ENCODE measurements at places on chromosomes 3 and 15.

- no peak for DNase-seq
Observed at GRCh38 chr15:85331655-85332285, 48.6 kb upstream of the AKAP13 start.

DNA sequence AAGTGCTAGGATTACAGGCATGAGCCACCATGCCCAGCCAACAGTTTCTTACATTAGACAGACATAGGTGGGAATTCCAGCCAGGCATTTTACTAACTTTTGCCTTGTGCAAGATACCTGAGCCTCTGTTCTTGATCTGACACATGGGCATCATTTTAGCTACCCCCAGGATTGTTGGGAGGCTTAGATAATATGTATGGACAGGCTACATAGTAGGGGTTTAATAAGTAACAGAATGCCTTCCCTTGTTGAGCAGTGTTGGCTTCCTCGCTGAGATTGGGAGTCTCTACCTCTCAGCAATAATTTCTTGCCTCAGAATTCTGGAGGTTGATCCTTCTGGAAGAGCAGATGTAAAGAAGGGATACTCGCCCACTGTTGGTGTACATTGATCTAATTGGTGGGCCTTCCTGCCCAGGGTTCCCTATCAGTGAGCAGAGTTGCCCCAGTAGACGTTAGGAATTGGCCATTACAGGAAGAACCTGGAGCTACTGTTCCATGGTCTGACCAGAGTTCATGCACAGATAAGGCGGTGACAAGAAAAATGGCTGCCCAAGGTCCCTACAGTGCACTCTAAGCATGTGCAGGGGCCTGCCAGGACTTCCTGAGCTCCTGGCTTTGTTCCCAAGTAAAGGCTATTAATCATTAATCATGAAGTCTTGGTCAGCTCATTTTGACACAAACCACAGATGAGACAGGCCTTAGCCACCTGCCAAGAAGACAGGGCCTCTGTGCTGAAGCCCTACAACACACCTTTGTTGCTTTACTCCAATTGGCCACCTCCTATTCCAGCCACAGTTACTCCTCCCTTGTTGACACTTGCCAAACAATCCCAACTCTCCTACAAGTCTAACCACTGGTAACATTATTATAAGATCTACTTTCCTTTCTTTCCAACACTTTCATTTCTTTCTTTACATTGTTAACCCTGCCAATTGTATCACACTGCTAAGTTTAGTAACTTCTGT is 5.0 kb upstream of the IL17RE start:
- no peak for DNase-seq

DNA sequence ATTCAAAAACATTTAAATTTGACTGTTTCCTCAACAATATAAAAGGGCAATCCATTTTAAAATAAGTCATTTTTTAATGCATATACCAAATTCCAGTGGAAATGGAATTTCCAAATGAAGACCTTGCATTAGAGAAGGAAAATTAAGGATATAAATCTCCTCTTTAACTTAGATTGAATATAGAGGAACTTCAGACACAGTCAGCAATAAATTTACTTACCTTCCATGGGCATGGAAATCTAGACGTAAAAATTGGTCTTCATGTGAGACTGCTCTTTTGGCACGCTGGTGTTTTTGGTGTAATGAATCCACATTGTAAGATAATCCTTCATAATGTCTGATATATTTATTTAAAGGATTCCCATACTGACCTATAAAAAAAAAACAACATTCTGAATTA is 32.1 kb downstream of the ADAM10 start:
- no peak for DNase-seq

GRCh38 chr15:52558196-52558595 is 10.6 kb downstream of the ARPP19 start:
- DNase-seq, result peak; percentile 22

DNA sequence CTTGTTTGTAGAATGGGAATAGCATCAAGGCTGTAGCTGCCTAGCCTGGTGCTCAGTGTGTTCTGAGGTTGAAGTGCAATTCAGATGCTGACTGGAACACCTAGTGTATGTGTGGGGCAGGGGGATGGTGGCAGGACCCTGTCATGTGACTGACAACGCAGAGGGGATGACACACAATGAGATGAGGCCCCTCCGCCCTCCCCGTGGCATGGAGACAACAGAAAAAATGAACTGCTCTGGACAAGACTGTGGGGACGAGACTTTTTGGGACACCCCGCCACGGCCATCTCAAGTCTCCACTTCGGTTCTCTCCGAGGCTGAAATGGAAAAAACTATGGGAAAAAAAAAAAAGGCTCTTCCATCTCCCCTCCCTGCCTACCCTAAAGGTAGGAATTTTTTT is 10.4 kb upstream of the SEC13 start:
- no peak for DNase-seq

DNA sequence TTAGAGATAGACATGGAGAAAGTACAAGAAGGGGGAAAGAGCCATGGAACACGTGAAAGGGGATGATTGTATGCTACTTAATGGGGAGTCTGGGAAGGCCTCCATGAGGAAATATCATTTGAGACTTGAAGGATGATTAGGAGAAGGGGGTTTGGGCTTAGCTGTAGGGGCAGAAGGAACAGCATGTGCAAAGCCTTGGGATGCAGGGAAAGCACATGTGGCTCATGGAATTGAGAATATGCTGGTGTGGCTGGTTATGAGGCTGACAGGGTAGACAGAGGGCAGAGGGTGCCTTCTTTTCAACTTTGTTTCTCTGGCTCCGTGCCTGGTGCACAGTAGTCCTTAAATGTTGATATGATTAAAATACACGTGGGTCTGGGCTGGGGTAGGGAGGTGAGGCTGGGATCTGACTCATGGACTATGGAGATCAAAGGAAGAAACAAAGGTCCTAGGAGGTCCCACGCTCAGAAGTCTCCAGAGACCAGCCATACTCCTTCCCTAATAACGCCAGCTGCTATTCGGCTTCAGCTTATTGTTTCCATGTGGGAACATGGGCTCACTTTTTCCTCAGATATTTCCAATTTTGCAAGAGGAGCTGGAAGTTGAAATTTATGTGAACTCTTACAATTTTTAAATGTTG is 1.1 kb downstream of the GTF2E1 start:
- DNase-seq, result no peak

DNA sequence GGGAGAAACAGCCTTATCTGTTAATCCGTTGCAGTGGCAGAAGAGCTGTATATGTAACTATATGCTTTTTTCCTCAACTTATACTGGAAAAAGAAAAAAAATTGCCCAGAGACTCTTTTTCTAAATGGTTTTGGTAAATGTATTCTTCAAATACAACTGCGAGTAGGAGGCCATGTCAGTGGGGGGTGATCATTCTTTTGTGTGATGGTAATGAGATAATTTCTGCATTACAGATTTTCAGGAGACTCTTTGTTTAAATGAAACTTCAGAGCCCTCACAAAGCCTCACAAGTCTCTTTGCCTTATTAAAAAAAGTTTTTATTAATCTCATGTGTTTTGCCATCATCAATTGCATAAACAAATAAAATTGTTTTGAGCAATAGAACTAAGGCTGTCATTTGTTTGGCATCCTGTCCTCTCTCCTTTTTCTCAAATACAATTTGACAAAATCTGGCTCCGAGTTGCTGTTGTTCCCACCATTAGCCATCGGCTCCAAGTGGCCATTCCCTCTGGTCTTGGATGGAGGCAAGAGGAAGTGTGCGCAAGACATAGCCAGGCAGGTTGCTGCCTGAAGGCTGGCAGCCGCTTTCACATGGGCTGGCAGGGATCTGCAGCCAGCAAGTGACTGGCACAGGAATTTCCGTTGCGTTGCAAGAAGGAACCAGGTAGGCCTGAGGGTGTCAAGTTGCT is 116.7 kb downstream of the FNDC3B start:
- no peak for DNase-seq

DNA sequence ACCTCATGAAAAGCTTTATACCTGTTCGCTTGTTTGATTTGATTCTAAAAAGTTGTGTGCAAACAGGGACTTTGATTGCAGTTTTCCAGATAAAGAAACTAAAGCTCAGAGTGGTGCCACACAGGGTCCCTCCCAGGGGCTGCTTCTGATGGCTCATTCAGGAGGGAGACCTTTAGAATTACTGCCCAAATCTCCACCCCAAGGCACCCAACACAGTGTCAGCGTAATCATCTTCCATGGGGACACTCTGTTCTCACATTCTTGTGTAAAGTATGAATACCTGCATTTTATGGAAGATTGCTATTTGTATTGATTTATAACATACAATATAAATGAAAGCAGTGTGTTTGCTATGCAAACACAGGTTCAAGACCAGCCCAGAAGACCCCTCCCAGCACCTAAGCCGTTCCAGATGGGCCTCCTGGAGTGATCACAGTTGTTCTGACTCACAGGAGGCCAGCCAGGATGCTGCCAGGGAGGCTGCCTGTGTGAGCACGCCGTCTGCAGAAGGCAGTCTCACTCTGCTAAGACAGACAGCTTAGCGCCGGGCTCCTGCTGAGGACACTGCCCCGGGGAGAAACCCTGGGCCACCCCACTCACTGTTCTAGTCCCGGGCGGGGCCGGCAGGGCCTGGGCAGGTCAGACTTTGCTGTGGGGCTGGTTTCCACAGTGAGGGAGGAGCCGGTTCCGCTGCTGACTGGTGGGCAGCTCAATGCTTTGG is 185.6 kb downstream of the FAM43A start:
- DNase-seq, result no peak

GRCh38 chr15:77579498-77580188 is 53.1 kb downstream of the LINGO1 start:
- no peak for DNase-seq

GRCh38 chr15:78162038-78162437 is 12.9 kb downstream of the IDH3A start:
- DNase-seq, result no peak

GRCh38 chr3:34056181-34056910 is 257.9 kb downstream of the PDCD6IP start:
- DNase-seq, result no peak

- DNase-seq, result no peak
Observed at GRCh38 chr3:46410669-46411068, 3.6 kb downstream of the CCRL2 start.

- DNase-seq, result peak; percentile 80
Observed at GRCh38 chr3:53072653-53073552, 27.0 kb upstream of the SFMBT1 start.

GRCh38 chr15:99087405-99087943 is 17.4 kb upstream of the SYNM start:
- DNase-seq, result no peak

DNA sequence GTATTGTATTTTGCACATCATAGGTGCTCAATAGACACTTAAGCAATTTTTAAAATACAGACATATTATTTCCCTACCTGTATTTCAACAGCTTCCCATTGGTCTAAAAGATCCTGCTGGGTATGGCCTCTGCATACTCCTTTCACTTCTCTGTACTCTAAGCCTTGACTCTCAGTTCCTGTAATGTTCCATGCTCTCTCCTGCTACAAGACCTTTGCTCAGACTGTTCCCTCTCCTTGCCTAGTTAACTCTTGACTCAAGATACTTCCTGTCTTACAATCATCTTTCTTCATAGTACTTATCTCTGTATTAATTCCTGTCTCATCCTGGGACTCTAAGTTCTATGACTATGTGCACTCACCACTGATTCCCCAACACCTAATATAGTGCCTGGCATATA is 1.7 kb downstream of the SCN11A start:
- no peak for DNase-seq

DNA sequence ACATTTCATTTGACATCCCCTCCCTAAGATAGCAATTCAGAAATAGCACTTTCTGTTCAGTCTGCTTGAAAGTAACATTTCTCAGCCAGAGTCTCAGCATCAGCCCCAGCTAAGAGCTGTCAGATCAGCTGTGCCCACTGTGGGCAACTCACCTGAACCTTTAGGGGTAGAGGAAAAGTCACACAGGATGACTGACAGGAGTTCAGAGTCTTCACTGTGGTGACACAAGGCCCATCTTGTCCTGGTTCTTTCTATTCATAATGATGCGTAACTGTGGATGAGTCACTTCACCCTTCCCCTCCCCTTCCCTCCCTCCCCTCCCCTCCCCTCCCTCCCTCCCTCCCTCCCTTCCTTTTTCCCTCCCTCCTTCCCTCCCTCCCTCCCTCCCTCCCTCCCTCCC is 96.1 kb upstream of the RASGRP1 start:
- no peak for DNase-seq

- DNase-seq, result no peak
Observed at GRCh38 chr3:129453732-129454131, 13.7 kb downstream of the IFT122 start.

DNA sequence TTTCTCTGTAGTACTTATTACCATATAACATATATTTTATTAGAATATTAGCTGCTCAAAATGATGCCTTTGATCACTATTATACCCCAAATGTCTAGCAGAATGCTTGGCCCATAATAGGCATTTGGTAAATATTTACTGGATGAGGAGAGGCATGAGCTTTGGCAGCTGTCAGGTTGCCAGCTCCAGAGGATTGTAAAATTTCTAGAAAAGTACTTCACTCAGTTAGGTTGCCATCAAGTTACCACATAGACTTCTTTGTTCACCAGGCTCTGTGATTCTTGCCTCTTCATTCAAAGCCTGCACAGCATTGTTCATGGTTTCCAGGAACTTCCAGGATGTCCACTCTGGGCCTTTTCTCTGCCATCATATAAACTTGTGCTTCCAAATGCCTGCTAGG is 582.8 kb downstream of the PDCD6IP start:
- no peak for DNase-seq
